Stimulated activated CD4-positive, alpha-beta T cell treated with anti-CD3 and anti-CD28 coated beads, Interleukin-1b, Interleukin-23, amount 100 ng/mL, for 1 hour (primary cell): ENCODE measurements at places on chromosomes 5 and 9.

- no peak for DNase-seq
These were observed 184.8 kb downstream of the NR3C1 start for GRCh38 chr5:143218517-143219170.

GRCh38 chr5:160923936-160924710 is 72.1 kb upstream of the ATP10B start:
- DNase-seq: no peak

DNA sequence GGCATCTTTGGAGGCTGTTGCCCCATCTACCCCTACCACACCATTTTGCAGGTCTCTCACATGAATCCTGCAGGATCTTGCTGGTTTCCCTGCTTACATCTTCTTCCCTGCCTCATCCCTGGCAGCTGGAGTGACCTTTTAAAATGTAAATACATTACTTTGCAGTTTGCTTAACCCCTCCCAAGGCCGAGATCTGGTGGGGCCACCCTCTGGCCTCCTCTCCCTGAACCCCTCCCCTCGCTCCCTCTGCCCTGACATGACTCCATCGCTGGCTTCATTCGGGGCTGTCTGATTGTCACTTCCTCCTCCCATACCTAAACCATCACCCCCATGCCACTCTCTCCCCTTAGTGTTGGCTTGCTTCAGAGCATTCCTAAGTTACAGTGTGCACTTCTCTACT is 12.6 kb upstream of the PALM2AKAP2 start:
- no peak for DNase-seq

GRCh38 chr9:792331-793260 is 48.9 kb upstream of the DMRT1 start:
- DNase-seq: no peak

DNA sequence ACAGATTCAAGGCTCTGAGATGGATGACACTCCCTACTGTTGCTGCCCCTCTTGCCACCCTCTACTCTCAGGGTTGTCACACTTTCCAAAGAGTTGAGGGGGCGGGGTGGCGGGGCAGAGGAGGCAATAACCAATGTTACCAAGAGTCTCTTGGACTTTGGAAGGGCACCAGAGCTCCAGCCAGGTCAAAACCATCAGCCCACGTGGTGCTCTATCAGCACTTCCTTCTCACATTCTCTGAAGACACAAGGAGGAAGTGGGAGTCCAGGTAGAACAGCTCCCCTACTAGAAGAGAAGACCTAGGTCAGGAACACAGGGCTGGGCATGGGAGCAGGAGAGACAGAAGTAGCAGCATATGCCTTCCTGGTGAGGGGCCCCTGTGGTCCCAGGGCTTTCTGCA is 33.0 kb upstream of the PIK3R1 start:
- no peak for DNase-seq

DNA sequence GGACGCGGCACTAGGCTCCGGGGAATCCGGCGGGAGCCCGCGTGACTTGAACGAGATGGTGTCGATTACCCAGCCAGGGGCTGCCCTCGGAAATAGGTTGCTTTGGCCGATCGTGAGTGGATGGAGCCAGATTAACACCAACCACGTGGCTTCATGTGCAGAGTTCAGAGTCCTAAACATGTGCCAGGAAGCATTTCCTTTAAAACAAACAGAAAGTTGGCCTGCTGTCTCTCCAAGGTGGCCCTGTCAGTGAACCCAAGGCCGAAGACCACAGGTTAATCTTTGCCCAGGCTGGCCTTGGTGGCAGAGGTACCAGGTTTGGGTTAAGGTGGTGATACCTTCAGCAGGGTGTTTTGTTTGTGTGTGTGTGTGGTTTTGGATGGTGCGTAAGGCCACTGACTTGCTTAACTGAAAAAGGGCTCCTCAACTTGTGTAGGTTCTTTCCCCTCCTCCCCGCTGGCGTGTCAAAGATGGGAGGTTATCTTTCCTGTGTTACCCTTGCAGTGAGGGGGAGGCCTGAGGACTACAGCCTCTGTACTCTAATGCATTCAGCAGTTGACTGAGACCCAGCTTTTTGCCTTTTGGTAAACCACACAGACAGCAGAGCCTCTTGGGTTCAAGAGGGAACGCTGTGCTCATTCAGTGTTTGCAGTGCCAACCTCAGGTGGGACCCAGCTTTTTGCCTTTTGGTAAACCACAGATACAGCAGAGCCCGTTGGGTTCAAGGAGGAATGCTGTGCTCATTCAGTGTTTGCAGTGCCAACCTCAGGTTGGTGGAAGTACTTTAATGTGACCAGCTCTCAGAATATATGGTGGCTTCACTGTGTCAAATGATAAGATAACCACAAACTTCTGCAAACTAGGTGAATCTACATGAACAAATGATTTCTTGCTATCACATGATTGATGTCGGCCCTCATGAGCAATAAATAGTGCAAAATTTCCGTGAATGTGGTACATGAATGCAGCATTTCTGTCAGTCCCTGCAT is 1.4 kb downstream of the IQGAP2 start:
- peak; percentile 45 for DNase-seq

- DNase-seq: no peak
These were observed 409.3 kb upstream of the CLINT1 start for GRCh38 chr5:158268286-158268685.

- DNase-seq: no peak
These were observed 457 bp upstream of the IDNK start for GRCh38 chr9:83622433-83622938.
